Psoas muscle (tissue), 8 donors: ENCODE measurements at places on chromosomes 16 and 17. TPM values are rescaled to one million over a fixed set of nuclear protein-coding genes. Genes with fewer than 3 reads are reported as not detected.

- no peak for DNase-seq
Observed at GRCh38 chr17:27810211-27810901, 10.0 kb upstream of the NOS2 start.

DNA sequence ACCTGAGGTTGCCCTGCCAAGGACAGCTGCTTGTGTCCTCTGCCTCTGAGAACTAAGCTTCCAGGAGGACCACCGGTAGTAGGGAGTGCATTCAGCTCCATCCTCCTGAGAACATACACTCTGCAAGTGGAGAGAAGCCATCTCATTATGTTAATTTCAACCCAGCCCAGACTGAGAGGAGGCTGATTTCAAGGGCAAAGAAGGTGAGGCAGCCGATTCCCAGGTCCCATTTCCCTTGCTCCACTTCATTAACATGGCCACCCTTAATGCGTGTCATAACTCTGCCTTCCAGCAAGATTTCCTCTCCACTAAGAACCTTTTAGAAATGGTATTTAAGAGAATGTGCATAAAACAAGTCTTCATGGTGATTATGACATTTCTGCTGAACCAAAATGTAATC lies 72.5 kb downstream of the CDH13 start:
- no peak for DNase-seq

HOXB4 gene
- total RNA-seq, result 0.80 TPM

TMED6 gene
- total RNA-seq, result not detected

ERBB2 gene
- 24.9 TPM for total RNA-seq

DNA sequence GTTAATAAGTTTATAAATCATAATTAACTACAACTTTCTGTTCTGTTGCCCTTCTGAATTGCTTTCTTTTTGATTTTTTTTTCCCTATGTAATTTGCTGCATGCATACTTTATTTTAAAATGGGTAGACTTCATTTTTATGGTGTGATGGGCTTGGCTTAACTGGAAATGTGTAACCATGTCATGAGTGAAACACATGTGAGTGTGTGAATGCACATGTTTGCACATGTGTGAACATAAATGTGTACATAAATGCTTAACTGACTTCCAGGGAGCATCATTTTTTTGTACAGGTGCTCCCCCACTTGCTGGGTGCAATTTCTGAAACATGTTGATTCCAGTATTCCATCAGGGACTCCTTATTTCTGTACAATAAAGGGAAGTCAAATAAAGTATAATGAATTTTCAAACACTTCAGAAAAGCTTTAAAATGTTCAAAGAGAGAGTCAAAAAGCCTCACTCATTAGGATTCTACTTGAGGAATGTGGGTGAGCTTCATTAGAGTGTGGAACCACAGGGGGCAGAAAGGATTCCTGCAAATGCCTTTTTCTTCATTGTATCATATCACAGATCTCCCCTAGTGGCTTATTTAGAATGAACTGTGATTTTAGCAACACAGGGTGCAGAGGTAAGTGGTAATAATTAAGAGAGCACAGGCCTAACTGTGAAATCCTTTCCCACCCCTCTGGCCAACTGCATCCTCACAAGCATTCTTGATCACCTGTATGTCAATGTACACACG lies 31.7 kb upstream of the CDH11 start:
- no peak for DNase-seq

DNA sequence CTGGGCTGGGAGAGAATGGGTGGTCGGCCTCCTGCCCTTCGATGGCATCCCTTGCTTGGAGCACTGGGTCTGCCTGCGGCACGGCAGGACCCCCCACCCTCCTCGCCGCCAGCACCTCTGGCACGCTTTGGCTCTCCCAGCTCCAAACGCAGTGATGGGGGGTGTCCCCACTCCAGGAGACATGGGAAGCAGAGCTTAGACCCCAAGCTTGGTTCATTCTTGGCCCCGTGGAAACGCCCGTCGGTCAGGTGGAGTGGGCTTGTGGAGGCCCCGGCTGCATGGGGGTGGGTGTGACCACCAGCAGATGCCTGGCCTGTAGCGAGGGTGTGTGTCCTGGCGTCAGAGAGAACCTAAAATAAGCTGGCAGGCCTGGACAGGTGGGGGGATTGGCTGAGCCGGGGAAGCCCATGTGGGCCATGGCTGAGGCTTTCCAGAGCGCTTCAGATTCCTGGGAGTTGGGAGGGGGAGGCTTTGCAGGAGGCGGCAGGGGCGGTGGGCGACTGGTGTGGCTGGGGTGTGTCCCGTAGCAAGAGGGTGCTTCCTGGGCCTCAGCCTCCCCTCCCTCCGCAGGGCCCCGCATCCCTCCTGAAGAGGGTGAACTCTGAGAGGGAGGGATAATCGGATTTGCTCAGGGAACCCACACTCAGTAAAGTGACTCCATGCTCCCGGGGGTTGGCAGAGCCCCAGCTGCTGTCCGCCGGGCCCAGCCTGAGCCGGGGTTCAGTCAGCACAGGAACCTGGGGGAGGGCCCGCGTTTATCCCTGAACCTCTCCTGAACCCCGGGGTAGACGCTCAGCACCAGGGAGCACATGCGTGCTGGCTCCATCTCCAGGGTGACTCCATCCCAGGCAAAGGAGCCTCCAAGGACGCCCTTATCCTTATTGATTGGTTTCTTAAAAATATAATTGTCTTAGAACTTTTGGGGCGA lies 3.4 kb downstream of the CACNA1H start:
- DNase-seq, result no peak

DDX42 gene
- total RNA-seq, result 91.0 TPM

NFATC3 gene
- 40.8 TPM for total RNA-seq

DNA sequence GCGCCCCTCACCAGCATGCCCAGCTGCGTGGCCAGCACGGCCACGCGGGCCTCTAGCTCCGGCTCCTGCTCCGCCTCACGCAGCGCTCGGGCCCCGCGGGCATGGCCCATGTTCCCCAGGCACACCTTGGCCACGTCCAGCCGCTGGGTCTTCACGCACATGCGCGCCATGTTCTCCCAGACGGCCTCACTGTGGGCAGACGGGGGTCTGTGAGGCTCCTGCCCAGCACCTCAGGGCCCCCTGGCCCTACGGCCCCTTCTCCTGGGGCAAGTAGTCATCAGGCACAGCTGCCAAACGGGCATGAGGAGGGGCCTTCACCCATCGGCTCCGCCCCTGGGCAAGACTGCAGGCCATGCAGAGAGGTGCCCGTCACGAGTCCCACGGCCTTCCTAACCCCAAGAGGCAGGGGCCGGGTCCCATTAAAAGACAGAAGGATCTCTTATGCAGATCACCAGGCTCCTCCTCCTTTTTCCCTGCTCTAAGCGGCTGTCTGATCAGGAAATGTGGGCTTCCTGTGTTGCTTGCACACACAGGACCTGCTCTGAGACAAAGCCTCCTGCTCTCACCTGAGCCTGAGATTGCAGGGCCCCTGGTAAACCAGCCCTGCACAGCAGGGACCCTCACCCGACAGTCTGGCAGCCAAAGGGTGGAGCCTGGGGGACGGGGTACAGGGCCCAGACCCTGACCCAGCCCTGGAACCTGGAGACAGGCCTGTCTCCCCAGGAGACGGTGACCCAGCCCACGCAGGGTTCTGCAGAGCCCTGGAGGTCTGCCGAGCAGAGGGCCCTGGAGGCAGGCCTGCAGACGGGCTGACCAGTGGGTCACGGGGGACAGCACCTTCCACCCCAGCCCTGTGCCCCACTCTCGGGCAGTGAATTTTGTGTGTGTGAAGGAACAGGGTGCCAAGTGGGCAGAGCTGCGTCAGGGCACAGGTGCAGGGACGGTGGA lies 6.6 kb upstream of the TMEM204 start:
- DNase-seq, result no peak

- DNase-seq, result no peak
Observed at GRCh38 chr16:30850246-30850645, 43.6 kb downstream of the BCL7C start.

DNA sequence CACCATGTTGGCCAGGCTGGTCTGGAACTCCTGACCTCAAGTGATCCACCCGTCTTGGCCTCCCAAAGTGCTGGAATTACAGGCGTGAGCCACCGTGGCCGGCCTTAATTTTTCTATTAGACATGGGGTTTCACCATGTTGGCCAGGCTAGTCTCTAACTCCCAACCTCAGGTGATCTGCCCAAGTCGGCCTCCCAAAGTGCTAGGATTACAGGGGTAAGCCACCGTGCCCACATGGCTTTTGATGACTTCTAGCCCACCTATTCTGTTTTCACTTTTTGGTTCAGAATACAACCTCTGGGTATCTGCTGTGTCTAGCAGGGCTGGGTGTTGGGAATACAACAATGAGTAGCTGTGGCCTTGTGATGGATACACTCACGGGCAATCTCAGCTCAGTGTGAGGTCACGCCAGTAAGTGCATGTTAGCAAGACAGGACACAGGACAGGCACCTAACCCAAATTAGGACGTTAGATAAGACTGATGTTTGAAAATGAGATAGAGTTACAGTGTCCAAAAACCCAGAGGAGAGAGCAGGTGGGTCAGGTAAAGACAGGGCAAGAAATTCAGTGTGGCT lies 14.1 kb upstream of the YWHAE start:
- no peak for DNase-seq

MXRA7 gene
- 57.0 TPM for total RNA-seq

KRTAP1-5 gene
- total RNA-seq, result not detected
